ENCODE measurements at places on chromosomes 13 and 19.

GRCh38 chr13:25468325-25469168 lies 96.8 kb downstream of the ATP8A2 start:
- no peak for DNase-seq

GRCh38 chr13:74026753-74027152 lies 107.5 kb downstream of the KLF12 start:
- peak; percentile 69 for DNase-seq

GRCh38 chr19:925526-926322 lies at the start of gene ARID3A:
TSS of gene ARID3A (plus strand) at chr19:926035. CDS start at chr19:929529, 3,494 bp downstream.
- peak; percentile 77 for DNase-seq

- no peak for DNase-seq
Measured at GRCh38 chr19:989381-990081, 5.4 kb downstream of the WDR18 start.

DNA sequence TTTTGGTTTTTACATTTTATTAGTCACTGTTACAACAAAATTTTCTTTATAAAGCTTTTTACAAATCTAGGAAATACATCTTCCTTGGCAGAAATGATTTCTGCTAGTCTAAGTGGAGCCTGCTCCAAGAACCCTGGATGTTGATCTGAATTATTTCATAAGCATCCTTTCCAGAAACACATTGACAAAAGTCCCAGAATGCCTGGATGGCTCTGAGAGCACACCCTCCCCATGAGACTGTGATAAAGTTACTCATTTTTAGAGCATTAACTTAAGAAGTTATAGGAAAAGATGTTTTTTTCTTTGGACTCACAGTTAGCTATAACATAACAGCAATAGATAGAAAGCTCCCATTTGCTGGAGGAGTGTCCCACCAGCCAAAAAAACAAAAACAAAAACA lies 559.6 kb upstream of the SPRY2 start:
- no peak for DNase-seq

- DNase-seq: no peak
Measured at GRCh38 chr13:36516225-36516624, 83.9 kb downstream of the CCNA1 start.
